NCI-H748 treated with DMSO at 0.1 percent for 48 hours (cell line): ENCODE measurements at places on chromosomes 7 and 10.

DNA sequence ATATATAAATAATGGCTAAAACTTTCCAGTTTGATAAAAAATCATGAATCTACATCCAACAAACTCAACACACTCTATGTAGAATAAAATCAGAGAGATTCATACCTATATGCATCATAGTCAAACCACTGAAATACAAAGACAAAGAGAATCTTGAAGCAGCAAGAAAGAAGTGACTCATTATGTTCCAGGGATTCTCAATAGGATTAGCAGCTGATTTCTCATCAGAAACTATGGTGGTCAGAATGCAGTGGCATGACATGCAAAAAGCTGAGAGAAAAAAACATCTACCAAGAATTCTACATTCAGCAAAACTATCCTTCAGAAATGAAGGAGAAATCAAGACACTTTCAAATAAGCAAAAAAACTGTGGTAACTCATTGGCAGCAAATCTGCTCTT, 187.4 kb downstream of the RNLS start:
- no peak for DNase-seq

GRCh38 chr10:97582169-97582568, 2.0 kb upstream of the HOGA1 start:
- DNase-seq, result no peak

GRCh38 chr10:18144928-18145327, 4.7 kb downstream of the CACNB2 start:
- DNase-seq, result no peak

- no peak for DNase-seq
These were observed 47.7 kb downstream of the NOC3L start for GRCh38 chr10:94315024-94315451.

- DNase-seq, result no peak
These were observed 11.6 kb downstream of the CDNF start for GRCh38 chr10:14826076-14826829.
